ENCODE measurements at places on chromosomes 7 and 10.

- DNase-seq, result no peak
These were observed 222.1 kb downstream of the ARL4A start for GRCh38 chr7:12909483-12909882.

DNA sequence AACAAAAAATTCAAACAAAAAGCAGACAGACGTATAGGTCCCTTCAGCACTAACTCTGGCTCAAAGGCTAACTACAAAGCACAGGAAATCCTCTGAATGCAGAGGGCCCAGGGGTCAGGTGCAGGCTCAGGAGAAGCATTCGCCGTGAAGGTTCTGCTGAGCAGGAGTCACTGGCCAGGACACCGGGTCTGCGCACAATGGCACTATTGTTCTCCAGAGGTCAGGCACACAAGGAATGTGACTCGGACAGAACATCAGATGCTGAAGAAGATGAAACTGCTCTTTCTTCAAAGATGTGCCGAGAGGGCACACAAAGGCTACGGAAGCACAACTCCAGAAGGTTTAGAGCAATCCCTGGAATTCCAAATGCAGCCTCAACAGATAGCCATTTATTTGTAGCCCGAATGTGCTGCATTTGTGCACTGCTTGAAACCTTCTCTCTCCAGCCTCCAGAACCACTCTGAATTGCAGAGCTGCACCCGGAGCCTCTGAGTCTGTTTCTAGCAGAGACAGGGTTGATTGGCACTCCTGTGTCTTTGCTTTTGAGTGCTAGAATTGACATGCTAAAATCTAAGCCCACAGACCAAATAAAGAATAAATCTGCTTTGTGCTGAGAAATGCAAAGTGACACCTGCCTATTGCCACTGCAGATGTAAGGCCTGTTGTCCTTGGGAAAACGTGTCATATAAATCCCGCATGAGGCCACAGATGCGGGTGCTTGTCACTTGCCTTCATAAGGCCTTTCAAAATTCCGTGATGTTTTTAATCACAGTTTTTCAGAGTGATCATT is 85.4 kb upstream of the AFAP1L2 start:
- peak; percentile 75 for DNase-seq

- peak; percentile 49 for DNase-seq
These were observed 26.7 kb downstream of the TMEM273 start for GRCh38 chr10:49161411-49161997.

DNA sequence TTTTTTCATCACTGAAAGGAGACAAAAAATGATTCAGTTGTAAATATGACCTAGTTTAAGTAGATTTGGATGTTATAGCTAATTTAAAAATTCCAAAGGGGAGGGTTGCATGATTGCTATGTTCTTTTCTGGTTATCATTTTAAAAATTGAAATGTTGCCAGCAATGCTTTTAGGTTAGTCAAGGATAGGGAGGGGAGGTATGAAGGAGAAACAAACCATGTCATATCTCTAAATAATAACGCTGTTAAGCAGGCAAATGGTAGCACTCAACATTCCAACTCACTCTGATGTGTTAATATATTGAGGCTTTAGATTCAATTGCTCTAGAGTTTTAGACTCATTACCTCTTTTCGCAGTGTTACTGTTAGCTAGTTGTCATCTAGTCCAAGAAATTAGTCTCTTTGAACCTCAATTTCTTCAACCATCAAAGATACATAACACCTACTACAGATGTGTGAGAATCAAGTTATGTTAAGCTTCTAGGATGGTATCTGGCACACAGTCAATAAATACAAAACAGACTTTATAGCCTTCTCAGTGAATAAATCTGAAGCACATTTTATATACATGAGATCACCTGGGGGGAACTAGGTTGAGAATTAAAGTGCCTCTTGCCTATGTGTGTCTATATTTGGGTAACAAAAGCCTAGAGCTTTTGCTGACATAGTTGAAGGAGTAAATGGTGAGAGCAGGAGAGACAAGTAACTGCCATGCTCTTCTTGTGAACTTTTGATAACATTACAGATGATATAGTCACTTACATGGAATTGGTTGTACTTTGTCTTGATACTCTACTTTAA is 124.9 kb downstream of the CSTF2T start:
- DNase-seq, result no peak
